T-helper 1 cell (primary cell): ENCODE measurements at places on chromosomes 11 and 22.
A peak's percentile ranks its signal among the peaks of the same experiment; 100 is the strongest.

DNA sequence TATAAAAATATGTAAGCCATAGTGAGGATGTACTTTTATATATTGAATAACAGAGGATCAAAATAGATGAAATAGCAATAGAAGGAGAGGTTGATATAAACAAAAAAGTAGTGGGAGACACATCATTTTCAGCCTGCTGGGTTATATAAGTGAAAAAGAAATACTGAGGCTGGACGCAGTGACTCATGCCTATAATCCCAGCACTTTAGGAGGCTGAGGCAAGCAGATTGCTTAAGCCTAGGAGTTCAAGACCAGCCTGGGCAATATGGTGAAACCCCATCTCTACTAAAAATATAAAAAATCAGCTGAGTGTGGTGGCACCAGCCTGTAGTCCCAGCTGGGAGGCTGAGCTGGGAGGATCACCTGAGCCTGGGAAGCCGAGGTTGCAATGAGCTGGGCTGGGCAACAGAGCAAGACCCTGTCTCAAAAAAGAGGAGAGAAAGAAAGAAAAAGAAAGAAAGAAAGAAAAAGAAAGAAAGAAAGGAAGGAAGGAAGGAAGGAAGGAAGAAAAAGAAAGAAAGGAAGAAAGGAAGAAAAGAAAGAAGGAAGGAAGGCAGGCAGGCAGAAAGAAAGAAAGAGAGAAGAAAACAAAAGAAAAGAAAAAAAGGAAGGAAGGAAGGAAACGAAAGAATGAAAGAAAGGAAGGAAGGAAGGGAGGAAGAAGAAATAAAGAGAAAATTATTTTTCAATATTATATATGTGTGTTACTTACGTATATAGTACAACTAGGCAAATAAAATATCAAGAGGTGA is 7.0 kb upstream of the P2RY2 start:
- DNase-seq, result no peak

- DNase-seq, result no peak
Measured at GRCh38 chr11:115084231-115084630, 405.9 kb downstream of the NXPE2 start.

- DNase-seq, result no peak
Measured at GRCh38 chr11:64355078-64355940, 3.7 kb upstream of the RPS6KA4 start.

DNA sequence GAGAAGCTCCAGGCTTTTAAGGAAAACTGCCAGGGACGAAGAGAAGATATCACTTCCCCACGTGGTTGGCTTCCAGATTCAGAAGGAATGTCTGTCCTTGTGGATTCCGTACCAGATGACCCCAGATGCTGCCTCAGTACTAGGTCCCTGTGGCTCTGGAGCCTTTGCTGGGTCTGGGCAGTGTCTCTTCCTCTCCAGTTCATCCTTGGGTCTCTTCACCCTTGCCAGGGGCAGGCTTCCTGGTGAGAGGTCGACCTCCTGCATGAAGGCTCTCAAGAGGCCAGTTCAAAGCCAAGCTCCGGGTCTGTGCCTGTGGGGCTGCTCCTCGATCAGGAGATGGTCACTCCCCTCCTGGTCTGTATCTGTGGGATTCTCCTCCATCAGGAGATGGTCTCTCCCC is 74.7 kb upstream of the B3GAT1 start:
- no peak for DNase-seq

DNA sequence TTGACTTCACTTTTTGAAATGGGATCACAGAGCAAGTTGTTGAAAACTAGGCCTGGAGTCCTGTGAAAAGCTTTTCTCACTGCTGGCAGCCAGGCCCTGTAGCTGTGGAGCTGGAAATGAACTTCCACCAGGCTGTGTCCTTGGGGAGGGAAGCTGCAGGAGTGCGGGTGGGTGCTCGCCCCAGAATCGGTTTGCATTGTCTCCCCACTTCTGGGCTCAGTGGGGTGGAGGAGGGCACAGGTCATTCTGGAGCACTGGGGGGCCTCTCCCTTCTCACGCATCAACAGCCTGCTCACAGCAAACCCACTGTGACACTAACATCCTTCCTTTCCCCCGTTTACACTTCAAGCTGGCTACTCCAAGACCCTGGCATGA is 15.2 kb downstream of the GLB1L2 start:
- DNase-seq, result no peak

GRCh38 chr11:69460540-69461257 is 20.8 kb upstream of the LINC01488 start:
- DNase-seq, result no peak

GRCh38 chr11:1358286-1358685 is 31.4 kb upstream of the BRSK2 start:
- DNase-seq, result no peak

GRCh38 chr11:63978551-63979239 is 4.3 kb downstream of the COX8A start:
- no peak for DNase-seq

DNA sequence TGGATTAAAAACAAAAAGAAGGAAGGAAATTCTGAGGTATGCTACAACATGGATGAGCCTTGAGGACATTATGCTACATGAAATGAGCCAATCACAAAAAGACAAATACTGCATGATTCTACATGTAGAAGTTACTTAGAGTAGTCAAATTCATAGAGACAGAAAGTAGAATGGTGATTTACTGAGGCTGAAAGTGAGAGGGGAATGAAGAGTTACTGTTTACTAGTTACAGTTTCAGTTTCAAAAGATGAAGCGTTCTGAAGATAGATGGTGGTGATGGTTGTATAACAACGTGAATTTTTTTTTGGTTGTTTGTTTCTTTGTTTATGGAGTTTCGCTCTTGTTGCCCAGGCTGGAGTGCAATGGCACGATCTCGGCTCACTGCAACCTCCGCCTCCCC is 9.5 kb downstream of the OR5P2 start:
- DNase-seq, result no peak

DNA sequence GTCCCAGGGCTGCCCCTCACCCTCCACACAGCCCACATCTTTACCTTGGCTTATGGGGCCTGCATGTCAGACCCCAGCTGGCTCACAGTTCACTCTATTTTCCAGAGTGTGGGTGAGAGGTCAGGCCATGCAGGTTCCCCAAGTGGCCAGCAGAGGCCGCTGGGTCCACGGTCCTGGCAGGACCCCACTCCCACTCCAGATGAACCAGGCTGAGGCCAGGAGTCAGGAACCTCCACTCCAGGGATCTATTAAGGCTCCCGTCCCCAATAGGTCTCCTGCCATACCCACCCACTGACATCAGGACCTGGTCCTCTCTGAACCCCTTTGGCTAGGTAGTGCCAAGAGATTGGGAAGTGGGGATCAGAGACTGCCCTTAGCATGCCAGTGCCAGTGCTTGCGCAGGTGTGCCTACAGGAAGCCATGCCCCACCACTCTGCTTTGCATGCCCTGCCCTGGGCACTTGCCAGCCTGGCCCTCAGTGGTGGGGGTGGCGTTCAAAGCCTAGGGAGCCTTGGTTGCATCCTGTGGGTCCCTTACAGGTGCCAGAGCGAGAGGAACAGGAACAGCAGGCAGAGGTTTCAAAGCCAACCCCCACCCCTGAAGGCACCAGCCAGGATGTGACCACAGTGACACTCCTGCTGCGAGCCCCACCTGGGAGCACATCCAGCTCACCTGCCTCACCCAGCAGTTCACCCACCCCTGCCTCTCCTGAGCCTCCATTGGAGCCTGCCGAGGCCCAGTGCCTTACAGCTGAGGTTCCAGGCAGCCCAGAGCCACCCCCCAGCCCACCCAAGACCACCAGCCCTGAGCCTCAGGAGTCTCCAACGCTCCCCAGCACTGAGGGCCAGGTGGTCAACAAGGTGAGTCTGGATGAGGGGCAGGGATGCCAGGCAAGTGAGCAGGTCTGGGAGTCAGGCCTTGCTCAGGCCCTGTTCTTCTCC is 8.3 kb downstream of the SMTN start:
- DNase-seq, result no peak

DNA sequence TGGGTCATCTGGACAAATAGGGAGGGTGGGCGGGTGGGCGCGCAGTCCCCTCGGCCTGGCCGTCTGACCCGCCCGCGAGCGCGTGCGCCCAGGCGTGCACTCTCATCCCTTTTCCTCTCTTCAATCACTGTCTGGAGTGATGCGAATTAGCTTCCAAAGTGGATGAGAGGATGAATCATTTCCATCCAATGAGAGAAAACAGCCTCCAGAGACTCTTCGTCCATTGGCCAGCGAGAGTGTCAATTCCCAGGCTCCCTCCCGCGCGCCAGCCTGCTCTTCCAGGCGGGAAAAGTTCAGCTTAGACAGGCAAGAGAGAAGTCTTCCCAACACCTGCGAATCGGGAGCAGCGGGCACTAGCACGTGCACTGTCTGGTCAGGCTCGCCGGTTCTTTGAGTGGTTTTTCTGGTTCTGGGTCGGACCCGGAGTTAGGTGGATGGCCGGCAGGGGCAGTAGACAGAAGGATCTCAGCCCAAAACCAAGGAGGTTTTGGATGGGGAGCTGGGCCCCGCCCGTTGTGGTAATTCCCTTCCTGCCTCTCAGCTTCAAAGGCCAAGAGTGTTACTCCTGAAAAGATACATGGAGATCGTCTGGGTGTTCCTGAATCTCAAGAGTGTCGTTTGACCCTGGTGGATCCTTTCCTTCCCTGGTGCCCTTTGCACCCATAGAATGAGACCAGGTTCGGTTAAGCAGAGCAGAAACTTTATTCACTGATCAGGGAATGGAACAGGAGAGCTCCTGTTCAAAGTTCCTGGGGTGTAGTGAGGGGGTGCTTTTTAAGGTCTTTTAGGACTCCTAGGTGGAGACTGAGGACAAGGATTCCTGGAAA is 33.4 kb upstream of the GLYATL1 start:
- DNase-seq, result no peak

DNA sequence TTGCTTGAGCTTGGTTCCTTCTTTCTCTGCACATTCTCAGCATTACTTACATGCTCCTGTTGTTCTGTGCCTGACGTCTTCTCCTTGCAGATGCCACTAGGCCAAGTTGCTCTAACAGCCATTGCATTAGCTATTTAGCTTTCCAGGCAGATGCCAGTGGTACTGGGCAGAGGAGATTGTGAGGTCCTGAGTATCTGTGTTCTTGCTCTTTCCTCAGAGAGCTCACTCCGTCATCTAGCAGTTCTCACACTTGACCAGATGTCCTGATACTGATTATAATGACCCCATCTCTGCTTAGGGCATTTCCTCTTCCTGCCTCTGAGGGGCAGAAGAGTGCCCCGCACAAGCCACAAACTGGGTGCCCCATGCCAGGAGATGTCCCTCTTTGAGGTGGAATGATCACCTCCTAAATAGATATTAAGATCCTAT is 30.7 kb downstream of the ARHGAP1 start:
- DNase-seq, result peak; percentile 14

DNA sequence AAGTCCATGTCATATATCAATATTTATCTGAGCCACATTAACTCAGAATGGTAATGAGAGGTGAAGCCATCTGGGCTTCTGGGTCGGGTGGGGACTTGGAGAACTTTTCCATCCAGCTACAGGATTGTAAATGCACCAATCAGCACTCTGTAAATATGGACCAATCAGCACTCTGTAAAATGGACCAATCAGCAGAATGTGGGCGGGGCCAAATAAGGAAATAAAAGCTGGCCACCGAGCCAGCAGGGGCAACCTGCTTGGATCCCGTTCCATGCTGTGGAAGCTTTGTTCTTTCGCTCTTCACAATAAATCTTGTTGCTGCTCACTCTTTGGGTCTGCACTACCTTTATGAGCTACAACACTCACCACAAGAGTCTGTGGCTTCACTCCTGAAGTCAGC is 253.4 kb downstream of the JRKL start:
- DNase-seq, result no peak

DNA sequence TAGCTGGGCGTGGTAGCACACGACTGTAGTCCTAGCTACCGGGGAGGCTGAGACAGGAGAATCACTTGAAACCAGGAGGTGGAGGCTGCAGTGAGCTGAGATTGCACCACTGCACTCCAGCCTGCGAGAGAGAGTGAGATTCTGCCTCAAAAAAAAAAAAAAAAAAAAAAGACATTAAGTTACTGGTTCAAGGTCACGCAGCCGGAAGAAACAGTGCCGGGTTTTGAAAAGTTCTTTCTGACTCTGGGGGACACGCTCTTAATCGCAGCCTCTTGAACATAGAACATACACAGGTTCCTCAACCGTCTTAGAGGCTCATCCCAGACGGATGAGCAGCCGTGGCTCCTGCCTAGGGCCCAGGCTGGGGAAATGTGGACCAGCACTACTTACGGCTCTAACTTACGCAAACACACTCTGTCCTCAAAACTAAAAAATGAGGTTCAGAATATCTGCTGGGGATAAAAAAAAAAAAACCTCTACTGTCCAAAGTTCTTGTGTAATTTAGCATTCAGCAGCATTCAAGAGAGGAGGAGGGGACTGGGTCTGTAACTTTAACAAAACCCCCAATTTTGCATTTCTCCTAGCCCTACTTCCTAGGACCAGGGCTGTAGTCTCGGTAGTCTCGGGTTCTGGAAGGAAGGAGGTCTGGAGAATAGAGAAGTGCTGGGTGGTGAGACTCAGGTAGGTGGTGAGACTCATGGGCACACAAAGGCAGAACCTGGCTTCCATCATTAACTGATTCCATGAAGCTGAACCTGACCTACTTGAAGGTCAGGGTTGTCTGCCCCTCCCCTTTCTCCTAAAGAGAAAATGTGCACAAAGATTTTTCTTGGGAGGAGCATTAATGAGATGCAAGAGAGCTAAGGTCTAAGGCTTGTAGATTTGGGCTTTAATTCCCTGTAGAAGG is 6.0 kb downstream of the SPTBN2 start:
- no peak for DNase-seq

DNA sequence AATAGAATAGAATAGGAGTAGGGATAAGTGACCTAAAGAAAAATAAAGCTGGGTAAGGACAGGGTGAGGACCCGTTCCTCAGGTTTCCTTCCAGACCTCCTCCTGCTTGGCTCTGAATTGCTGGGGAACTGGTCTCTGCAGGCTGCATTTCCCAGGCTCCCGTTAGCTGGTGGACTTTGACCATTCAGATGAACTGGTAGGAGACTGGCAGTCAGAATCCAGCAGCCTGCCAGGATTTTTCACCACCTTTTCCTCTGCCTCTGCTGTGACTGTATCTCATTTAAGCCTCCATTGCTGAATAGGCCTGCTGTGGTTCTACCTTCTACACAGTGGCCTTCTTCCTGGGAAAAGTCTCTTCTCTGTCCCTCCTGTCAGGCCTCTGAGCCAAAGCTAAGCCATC is 24.6 kb upstream of the SMPD1 start:
- no peak for DNase-seq

GRCh38 chr22:49350441-49351121 is 477.1 kb downstream of the BRD1 start:
- no peak for DNase-seq

- DNase-seq, result no peak
Measured at GRCh38 chr22:49513358-49513851, 314.3 kb downstream of the BRD1 start.

- no peak for DNase-seq
Measured at GRCh38 chr22:29541845-29542244, 11.7 kb downstream of the THOC5 start.

DNA sequence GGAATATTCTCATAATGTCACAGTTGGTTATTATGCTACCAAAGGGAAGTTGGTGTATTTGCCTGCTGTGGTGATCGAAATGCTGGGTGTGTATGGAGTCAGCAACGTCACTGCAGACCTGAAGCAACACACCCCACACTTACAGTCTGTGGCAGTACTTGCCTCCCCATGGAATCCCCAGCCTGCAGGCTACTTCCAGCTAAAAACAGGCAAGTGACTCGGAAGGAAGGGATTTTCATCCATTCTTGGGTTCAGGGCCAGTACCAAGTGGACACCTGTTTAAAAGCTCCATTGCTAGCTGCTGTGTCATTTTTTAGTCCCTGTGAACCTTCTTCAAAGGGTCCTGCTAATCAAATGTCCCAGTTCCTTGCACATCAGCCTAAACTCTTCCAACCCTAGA is 149.6 kb downstream of the C11orf91 start:
- no peak for DNase-seq
